ENCODE measurements at places on chromosomes 7 and 10.
A peak's percentile ranks its signal among the peaks of the same experiment; 100 is the strongest.

DNA sequence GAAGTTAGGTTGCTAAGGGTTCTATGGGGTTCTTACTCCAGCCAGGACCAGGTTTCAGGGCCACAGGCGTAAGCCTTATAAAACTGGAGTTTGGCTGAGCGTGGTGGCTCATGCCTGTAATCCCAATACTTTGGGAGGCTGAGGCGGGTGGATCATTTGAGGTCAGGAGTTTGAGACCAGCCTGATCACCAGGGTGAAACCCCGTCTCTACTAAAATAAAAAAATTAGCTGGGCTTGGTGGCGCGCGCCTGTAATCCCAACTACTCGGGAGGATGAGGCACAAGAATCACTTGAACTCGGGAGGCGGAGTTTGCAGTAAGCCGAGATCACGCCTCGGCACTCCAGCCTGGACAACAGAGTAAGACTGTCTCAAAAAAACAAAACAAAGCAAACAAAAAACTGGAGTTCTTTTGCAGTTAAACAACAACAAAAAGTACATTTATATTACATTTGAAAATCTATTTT, 347 bp upstream of the RRP12 start:
- no peak for DNase-seq

DNA sequence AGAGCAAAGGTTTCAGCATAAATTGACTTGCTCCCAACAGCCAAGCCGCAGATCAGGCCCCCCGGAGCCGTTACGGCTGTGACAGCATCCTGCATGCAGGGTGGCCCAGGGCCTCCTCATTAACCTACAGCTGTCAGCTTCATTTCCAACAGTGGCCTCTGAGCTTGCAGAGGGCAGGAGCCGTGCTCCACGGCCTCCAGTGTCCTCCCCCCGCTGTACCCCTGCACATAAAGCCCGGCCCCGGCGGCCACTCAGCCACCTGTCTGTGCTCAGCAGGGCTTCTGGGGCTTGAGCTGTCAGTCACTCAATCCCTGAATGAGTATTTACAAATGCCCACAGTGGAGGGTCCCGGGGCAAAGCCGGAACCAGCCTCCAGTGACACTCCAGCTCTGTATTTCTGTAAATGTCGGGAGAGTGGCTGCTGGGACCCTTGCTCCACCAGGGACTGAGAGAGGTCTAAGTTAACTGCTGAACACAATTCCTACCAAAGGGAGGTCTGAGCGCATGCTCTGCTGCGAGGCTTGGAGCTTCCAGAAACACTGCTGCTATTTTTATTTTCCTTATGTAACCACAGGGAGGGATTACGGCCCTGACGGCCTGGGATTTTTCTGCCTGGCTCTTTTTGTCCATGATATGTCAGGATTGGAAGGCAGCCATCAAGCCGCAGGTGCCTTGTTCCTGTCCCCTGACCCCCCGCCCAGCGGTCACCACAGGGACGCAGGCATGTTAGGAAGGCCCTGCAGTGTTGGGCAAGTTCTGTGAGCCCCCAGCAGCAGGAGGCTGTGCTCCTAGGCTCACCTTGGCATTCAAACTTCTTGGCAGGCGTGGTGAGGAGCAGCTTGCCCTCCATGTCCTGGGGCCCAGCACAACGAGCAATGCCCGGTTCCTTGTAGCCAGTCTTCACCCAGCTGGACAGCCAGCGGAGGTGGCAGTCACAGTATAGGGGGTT, 165.0 kb downstream of the SLIT1 start:
- DNase-seq, result no peak

- DNase-seq, result no peak
Observed at GRCh38 chr7:148397551-148397950, 193.0 kb upstream of the C7orf33 start.

DNA sequence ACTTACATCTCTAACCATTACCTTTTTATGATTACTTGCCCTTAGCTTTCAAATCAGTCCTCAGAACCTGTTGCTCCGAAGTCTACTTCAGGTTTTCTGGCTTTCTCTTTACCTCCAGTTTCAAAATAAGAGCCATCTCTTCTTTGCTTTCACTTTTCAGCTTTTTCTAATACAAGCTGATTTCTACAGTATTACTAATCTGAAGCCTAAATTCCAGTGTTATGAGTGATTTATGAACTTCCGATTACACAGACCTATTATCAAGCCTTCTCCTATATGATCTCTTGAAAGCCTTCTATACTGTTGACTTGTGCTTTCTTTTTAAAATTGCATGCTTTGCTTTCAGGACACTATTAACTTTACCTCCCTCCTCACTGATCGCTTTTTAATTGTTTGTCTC, 1307.8 kb upstream of the CELF2 start:
- no peak for DNase-seq

- no peak for DNase-seq
Observed at GRCh38 chr7:14630048-14630447, 272.5 kb downstream of the DGKB start.

GRCh38 chr10:63544418-63544817, 23.2 kb downstream of the REEP3 start:
- DNase-seq, result no peak

GRCh38 chr7:94029976-94030375, 25.8 kb upstream of the BET1 start:
- DNase-seq, result no peak

DNA sequence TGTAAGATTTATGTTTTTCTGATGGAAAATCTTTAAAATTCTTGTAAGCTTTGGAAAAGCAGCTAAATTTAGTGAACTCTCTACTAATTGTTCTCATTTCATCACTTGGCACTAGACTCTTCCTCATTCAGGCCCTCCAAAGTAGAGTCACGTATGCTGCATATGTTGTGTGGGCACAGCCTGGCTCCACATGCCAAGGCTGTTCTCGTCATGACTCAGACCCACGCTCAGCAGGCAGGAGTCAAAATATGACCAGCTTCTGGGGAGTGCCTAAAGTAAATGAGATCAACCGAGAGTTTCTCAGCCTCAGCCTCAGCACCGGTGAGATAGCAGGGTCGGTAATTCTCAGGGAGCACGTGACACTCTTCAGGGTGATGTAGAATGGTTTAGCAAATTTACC, 1672.9 kb downstream of the REEP3 start:
- no peak for DNase-seq

- no peak for DNase-seq
Observed at GRCh38 chr10:73983096-73984047, 14.5 kb upstream of the VCL start.

DNA sequence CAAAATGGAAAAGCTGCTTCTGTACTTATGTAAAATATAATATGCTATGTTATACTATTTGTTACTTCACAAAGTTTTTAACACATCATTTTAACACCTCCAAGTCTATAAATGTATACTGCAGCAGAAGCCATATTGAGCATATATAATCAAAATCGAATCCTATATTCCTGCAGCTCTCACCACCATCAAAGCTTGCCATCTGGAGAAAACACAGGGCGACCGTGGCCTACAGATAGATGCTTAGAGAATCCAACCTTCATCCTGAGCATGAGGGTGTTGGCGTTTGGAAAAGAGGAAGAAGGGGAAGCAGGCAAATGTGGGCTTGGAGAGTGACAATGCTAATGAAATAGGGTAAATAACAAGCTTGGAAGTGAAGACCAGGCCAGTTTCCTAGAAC, 258.8 kb upstream of the IMMP2L start:
- no peak for DNase-seq

- no peak for DNase-seq
Observed at GRCh38 chr10:33303988-33304387, 30.5 kb downstream of the NRP1 start.

DNA sequence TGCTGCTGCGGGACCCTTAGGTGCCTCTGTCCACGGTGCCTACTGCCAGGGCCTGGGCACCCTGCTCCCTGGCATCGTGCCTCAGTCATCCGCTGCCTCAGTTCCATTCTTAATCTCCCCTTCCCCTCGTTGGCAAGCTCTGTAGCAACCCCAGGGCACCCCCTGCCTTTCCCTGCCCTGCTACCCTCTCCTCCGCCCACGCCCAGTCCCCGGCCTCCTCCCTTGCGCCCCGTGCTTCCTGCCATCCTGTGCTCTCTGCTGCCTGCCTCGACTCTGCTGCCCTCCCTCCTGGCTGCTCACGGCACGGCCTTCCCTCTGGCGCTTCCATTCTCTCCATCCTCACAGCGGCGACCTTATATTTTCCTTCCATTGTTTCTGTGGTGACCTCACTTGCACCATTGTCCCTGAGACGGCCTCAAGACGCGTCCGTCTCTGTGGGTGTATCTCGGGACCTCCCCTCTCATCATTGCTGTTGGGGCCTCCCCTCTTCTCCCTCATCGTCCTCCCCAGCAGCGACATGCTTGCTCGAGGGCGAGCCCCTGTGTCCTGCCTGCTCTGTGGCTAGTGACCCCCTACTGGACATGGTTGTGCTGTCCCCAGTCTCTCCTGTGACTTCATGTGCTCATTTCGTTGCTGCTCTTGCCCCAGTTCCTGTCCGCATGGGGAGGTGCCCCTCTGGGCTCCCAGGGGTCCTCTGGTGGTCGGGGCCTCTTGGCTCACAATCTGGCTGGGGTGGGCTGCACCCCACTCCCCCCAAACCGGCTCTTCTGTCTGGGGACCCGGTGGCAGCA, 35.3 kb downstream of the AGAP3 start:
- DNase-seq, result no peak

DNA sequence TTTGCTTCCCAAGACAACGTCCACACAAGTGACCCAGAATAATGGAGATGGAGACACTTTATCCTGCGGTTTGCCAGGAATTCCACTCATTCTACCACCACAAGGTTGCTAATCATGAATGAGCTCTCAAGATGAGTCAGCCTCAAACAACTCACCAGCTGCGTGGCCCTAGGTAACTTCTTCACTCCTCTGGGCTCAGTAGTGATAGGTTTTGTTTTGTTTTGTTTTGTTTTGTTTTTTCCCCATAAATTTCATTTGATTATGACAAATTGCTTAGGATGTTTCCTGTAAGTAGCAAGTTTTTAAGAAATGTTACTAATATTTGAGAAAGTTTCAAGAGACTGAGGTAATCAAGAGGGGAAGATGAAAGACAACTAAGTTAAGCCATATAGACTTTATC, 286.8 kb downstream of the PARD3 start:
- DNase-seq, result peak; percentile 10

- no peak for DNase-seq
Observed at GRCh38 chr10:122140461-122140902, 130.6 kb upstream of the BTBD16 start.

GRCh38 chr7:112138325-112138852, 67.8 kb downstream of the DOCK4 start:
- DNase-seq, result no peak

DNA sequence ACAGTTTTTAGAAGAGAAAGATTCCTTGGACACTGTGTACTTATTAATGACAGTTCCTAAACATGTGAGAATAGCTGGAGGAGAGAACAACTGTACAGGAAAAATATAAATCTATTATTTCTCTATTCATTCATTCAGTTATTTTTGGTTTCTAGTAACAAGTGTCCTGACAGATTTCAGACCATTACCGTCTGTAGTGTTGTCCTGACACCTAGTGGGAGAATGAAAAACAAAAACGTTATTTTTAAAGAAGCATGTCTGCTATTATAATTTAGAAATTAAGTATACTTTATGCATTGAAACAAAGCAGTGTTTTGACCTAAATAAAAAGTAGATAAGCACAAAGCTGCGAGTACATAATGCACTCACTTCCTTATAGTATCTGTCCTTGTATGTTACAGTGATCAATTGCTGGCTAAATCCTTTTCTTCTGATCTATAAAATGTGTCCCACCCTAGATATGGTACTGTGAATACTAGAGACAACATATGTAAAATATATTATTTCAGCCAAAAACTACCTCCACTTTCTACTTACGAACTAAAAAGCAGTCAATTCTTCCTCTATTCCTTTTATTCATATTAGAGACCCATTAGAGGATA, 575.6 kb downstream of the ARL4A start:
- no peak for DNase-seq

DNA sequence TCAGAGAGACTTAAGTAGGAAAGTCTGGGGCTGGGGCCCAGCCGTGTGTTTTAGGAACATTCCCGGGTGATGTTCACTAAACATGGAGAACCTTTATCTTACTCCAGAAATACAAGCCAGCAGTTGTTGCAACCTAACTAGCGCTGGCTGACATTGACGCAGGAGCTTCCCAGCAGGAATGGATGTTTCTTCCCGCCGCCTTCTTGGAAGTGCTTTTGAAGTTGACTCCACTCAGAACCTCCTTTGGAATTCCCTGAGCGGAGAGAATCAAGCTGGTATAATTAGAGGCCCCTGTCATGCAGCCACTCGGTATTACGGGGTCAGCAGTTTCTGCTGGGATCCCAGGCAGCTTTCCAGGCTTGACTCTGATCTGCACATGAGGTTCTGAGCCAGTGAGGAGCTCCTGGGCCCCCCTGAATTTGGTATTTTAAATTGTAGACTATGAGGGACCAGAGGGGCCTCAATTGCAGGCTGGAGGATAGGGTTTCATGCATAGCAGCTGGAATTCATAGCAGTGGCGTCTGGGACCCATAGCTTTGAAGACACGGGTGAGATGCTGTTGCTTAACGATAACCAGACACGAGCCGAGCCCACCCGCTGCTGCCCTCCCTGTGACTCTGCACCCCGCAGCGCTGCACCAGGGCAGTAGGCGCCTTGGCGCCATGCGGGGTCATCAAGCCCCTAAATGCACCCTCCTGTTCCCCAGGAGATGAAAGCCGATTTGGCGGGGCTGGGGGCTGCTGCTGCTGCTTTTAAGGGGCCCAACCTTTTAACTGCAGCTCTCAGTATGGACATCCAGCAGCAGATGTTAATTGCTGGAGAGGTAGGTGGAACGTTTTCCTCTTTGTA, 61.8 kb downstream of the EEPD1 start:
- DNase-seq, result no peak

GRCh38 chr10:68832601-68833000, 5.3 kb downstream of the STOX1 start:
- no peak for DNase-seq

DNA sequence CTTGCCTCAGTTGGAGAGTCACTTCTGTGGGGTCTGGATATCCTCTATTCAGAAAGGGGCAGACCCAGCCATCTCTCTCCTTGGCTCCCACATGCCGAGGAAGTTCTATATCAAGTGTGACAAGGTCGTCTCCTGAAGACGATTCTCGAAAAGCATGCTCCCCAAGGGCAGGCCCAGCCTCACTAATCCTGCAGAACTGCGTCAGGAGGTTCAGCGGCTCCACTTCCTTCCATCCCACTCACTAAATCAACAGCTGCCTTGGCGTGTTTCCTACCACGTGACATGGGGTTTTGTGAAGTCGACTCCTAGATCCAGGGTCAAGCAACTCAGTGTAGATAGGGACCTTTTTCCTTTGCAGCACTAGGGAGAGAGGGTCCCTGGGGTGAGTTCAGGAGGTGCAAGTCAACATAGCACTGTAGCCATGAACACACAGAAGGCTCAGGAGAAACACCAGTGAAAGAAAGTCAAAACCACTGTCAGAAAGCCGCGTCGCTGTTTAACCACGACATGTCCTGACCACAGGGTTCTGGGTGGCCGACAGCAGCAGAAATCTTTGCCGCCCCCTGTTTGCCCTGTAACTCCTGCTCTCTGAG, 156.4 kb downstream of the PRPF18 start:
- DNase-seq, result no peak

Data from NCI-H2029 (cell line).